ENCODE measurements at places on chromosomes 4 and X.
A peak's percentile ranks its signal among the peaks of the same experiment; 100 is the strongest.

GRCh38 chrX:30577362-30577991, at the start of gene TASL:
TASL (minus strand) TSS chrX:30577766; CDS start chrX:30560355, 17,411 bp downstream.
- no peak for DNase-seq

DNA sequence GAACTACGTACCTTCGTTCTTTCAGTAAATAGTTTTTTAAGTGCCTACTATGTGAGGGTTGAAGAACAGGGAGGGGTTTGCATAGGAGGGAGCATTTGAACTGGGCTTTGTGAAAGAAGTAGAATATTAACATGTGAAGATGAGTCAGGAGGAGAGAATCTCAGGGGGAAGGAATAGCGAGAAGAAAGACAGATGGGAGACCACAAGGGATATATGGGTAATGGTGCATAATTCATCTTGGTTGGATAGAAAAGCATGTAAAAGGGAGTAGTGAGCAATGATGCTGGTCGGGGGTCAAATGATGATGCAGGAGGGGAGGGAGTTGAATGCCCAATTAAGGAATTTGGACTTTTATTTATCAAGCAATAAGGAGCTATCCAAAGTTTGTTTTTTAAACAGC, 52.7 kb downstream of the TMEM164 start:
- DNase-seq = no peak

- DNase-seq = no peak
Measured at GRCh38 chr4:182916483-182917181, 554 bp downstream of the DCTD start.

DNA sequence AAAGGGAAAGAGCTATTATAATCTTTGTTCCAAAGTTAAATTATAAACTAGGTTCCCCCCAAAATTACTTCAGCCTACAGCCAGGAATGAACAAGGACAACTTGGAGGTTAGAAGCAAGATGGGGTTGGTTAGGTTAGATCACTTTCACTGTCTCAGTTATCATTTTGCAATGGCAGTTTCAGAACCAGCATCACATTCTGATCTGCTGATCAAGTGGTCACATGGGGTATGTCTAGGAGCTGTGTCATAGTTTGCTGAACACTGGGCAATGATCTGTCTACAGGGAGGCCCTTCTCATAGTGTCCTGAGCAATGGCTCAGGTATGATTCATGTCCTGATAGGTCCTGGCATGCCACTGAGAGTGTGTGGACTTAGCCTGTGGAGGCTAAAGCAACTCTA, 41.6 kb upstream of the XIAP start:
- no peak for DNase-seq

- no peak for DNase-seq
Measured at GRCh38 chr4:7852568-7853185, 87.0 kb downstream of the AFAP1 start.

- no peak for DNase-seq
Measured at GRCh38 chr4:177802162-177802561, 359.9 kb upstream of the AGA start.

GRCh38 chr4:52837716-52838558, 24.2 kb upstream of the RASL11B start:
- no peak for DNase-seq

DNA sequence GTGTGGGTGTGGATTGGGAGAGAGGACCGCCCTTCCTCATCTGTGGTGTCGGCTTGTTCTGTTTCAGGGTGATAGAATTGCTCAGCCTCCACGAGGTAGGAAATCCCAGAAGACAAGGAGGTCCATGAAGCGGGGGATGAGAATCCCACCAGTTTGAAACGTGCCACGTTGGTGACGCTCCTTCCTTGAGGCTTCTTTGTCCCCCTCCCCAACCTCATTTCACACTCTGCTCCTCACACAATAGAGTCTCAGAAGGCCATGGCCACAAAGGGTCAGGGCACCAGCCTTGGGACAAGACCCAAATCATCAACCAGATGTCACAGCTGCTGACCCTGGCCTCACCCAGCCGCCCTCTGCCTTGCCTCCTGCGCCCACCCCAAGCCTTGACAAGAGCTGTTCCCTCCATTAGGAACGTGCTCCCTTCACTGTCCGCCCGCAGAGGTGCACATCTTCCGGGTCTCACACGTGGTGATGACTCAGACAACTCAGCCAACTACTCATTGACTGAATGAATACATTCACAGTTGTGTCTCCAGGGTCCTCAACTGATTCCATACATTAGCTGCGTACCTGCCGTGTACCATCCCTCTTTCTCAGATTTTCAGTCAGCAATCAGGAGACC, 18.3 kb downstream of the BLOC1S4 start:
- no peak for DNase-seq

DNA sequence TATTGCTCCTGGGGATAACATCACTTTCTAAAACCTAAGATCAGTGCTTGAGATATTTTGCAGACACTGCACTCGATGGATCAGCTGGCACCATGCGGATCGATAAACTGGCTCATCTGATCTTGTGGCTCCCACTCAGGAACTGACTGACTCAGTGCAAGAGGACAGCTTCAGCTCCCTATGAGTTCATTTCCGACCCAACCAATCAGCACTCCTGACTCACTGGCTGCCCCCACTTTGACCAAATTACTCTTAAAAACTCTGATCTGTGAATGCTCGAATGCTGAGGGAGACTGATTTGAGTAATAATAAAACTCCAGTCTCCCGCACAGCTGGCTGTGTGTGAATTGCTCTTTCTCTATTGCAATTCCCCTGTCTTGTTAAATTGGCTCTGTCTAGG, 110.1 kb downstream of the ANAPC4 start:
- no peak for DNase-seq

GRCh38 chrX:13432414-13433297, 112.8 kb upstream of the ATXN3L start:
- DNase-seq = no peak

- no peak for DNase-seq
Measured at GRCh38 chrX:28391528-28391927, 195.7 kb upstream of the IL1RAPL1 start.

GRCh38 chr4:108445716-108446115, 174.7 kb upstream of the RPL34 start:
- no peak for DNase-seq

- DNase-seq = no peak
Measured at GRCh38 chr4:91243132-91243531, 1060.6 kb upstream of the GRID2 start.

- no peak for DNase-seq
Measured at GRCh38 chr4:106690487-106690886, 321.9 kb upstream of the GIMD1 start.

DNA sequence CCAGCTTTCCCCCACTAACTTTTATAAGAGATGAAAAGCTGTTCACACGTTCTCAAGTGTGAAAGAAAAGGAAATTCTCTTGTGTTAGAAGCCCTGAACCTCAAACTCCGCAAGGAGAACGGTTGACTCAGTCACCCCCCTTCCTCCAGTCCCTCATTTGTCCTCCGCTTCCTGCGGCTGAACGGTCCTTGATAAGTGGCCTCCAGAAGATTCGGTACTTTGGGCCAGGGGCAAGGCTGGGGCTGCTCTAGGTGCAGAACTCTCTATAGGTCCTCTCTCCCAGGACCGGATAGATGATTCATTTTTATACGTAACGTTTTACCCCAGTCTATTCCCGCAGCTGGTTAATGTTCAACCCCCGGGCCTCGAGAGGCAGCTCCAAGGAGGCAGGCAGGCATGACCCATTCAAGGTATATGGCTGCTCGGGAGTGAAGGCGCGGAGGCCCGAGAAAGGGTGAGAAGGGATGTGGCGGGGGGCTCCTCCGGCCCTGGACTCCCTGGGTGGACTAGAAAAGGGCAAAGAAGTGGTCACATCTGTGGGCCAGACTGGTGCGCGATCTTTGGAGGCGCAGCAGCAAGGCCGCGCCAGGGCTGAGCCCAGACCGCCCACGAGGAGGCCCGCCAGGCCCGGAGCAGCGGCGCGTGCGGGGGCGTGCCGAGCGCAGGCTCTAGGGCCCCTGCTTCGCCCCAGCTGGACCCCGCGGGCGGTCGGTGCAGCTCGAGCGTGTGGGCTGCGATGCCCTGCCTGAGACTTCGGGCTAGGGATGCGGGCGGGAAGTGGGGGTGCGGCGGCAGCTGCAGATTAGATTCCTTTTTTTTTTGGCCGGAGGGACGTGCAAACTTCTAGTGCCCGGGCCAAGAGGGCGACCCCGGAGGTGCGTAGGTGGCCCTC, 11.7 kb downstream of the PITX2 start:
- DNase-seq = no peak

DNA sequence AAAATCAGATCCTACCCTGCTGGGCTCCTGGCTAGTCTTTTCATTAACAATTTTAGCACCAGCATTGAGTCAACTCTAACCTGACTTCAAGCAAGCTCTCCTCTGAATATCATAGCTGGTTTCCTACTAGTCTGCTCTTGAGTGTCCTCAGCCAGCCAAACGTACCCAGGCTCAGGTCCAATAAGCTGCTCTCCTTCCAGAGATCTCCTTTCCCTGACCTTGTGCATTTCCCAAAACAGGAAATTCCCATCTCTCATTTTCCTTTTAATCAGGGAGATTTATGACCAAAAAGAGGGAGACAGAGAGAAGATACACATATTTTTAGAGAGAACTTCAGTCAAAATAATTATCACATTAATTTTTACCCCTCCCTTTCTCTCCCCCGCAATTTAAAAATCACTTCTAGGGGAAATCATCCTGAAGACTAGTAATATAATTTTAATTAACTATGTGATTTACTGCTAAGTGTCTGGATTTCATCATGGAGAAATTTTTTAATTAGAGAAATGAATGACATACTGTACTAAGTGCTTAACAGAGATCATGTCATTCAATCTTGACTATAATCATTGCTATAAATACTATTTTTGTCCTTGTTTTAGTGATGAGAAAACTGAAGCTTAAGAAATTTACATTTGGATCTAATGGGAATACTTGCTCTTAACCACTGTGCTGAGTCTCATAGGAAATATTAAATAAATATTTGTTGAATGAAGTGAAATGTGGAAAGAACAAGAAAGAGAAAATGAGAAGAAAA, 421.7 kb upstream of the INTU start:
- no peak for DNase-seq

DNA sequence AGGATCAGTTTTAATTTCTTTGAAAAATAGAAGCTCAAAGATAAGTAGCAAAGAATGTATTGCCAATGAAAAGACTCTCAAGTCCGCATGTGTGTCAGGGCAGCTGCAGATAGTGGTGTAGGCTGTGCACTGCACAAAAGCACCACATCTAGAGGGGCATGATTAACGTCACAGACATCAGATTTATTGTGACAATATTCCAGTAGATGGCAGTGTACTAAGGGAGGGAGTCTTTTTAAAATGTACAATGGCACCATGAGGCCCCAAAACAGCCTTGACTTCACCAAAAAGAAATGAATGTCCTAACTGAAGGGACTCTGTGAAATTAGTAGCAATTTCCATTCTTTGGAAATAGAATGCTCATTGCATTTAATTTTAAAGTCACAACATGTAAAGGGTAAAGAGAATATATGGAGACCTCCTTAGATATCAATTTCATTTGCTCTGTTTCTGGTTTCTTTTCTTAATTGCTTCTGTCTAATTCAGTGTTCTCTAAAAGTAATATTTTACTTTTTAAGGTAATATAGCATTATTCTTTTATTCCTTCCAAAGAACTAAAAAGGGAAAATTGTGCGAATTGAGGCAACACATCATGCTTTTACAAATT, 98.4 kb downstream of the ZNF827 start:
- DNase-seq = peak; percentile 6

DNA sequence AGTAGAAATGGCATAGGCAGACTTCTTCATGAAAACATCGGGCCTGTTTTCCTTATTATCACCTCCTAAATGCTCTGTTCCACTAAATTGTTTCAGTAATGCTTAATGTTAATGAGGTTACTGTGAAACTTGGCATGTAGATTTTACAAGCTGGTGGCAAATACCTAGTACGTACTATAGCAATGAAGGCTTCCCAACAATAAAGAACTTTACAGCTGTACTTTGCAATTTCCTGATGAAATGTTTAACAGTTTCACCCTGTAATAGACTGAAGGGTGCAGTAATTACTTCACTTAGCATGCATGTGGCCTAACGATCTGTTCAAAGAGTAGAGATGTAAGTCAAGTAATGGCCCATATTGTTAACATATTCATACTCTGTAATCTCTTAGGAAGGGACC, 524.7 kb downstream of the IL15 start:
- no peak for DNase-seq

- no peak for DNase-seq
Measured at GRCh38 chr4:60897415-60897814, 302.7 kb upstream of the ADGRL3 start.
